Activated CD8-positive, alpha-beta memory T cell treated with anti-CD3 and anti-CD28 coated beads for 48 hours (primary cell): ENCODE measurements at places on chromosomes 3 and 15.

DNA sequence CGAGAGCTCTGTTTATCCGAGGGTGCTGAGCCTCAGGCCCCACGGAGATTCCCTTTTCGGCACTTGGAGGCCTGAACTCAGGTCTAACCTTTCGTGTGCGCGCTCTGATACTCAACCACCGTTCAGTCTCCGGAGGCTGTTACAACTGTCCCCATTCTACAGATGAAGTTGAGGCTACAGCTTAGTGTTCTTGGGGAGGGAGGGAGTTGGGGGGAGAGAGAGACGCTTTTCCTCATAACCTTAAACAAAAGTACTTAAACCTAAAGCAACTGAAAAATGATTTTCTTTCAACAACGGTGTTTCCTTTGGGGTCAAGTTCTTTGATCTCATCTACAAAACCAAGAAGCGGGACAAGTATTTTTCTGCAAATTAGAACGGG is 952 bp upstream of the CHST2 start:
- DNase-seq: no peak

GRCh38 chr3:107651782-107652181 is 129.0 kb downstream of the BBX start:
- DNase-seq: no peak

DNA sequence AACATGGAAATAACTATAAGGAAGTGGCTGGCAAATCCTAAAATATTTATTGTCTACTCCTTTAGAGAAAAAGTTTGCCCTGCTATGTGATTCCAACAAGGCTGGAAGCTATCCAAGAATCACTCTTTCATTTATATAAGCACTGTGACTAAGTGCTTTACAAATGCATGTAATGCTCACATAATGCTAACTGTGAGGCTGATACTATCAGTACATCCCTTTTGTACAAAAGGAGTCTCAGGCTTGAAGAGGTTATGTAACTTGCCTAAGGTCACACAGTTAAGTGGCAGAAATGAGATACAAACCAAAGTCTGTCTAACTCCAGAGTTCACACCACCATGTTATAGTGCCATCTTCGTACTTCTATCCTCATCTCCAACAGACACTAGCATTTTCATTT is 17.0 kb downstream of the TOPBP1 start:
- DNase-seq: no peak

DNA sequence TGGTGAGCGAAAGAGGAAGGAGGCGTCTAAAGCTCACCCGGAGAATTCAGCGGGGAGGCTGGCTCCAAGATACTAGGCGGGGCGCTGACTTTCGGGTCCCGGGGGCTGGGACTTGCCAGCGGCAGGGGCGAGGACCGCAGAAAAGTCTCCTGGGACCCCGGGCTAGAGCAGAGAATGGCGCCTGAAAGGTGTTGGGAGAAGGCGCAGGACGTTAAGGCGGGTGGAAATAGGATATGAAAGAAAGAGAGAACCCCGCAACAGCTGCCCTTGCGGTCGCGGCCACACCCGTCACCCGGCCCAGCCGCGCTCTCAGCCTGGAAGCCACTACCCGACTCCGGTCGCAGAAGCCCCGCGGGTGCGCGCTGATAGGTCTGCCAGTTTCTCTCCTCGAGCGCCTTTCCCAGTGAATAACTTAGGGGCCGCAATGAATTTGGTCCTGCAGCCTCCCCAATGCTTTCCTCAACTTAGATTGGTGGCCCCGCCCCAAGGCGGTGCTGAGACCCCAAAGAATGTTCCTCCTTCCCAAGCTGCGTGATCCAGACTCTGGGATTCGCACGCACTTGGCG is 604 bp downstream of the LTK start:
- no peak for DNase-seq

DNA sequence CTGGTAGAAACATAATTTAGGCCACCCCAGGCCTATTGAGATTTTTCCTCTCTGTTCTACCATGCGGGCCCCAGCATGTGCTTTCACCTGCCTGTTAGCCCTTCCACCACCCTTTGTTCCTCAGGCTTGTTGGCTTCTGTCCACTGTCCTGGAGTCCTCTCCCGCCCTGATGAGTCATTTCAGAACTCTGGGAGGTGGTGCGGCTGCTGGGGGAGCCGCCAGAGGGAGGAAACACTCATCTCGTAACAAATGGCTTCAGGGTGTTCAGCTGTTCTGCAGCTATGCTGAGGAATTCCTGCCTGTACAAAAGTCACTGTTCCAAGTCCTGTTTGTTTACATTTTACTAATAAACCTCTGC is 36.3 kb downstream of the LRTM1 start:
- DNase-seq: no peak
